ENCODE measurements at places on chromosomes 4 and X.

DNA sequence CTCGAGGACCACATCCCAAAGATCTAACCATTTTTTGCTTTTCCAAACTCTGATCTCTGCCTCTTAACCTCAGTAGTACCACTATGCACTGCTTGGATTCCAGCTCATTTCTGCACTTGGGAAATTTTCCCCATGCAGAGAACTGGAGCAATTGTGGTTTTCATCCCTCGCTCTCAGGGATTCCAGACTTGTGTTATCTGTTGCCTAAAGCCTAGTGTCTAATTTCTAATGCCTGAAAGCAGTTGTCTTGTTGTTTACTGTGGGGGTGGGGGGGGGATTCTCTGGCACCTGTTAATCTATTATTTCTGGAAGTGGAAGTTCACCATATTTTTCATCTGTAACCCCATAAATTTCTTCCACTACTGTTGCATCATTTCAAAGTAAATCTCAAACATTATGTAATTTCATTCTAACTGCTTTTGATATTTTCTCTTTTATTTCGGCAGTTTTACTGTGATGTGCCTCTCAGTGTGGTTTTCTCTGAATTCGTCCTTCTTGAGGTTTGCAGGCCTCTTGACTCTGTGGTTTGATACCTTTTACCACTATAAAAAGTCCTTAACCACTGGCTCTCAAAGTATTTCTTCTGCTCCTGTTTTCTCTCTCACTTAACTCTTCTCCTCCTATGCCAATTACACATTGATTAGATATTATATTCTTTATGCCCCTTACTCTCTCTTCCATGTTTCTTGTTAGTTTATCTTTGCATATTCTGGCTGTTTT lies 205.6 kb upstream of the EOLA2 start:
- DNase-seq = no peak

DNA sequence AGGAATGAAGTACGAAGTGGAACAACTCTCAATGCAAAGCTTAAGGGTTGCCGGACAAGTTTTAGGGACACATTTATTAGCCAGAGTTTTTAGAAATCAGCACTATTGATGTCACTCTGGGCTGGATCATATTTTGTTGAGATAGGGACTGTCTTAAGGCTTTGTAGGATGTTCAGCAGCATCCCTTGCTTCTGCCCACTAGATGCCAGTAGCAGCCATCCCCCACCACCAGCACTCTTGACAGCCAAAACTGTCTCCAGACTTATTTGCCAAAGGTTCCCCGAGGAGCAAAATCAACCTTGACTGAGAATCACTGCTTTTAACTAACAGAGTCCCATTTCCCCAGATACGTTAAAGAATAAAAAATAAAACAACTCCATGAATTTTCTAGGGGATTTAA lies 1497.3 kb downstream of the STIM2 start:
- no peak for DNase-seq

DNA sequence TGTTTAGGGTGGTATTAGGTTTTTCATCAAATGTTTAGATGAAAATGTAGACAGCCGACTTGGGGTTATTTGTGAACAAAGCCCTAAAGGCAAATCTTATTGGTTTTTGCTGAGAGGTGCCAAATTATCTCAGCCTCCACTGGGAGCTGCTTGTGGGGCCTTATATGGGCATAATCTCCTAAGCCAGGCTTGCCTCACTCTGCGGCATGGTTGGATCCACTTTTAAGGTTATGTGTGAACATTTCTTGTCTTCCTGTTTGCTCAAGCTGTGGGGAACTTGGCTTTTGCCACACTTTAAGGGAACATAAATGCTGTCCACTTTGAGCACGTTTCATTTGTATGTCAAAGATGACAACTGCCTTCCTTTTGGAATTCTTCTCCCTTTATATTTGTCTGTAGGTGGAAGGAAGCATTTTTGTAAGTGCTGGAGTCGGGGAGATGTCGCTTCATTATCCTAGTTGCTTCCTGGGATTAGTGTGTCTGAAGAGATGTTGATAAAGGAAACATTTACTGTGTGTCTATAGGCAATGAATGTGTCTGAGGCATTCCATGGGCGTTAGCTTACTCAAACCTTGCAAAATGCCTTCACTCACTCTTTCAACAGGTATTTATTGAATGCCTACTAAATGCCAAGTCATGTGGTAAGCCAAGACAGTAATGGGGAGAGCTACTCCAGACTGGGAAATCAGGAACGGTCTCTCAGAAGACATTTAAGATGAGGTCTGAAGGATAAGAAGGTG lies 78.3 kb downstream of the SLC9A6 start:
- no peak for DNase-seq

DNA sequence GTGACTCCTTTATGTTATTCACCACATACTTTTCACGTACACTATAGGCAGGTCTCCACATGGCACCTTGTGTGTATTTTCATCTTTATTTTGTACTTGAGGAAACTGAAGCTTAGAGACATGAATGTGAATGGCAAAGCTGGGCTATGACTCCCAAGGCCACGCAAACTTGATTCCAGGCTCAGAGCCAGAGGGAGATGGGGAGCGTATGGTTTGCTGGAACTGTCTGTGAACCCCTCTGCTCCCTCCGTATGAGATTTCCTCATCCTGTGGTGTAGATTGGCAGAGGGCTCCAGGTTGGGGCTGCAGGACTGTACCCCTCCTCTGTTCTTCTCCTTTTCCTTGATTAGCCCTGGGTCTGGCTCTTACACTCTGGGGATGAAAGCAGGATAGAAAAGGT lies 16.1 kb upstream of the STARD8 start:
- no peak for DNase-seq

- peak; percentile 4 for DNase-seq
These were observed 49.6 kb downstream of the MAP7D2 start for GRCh38 chrX:20066968-20067708.

DNA sequence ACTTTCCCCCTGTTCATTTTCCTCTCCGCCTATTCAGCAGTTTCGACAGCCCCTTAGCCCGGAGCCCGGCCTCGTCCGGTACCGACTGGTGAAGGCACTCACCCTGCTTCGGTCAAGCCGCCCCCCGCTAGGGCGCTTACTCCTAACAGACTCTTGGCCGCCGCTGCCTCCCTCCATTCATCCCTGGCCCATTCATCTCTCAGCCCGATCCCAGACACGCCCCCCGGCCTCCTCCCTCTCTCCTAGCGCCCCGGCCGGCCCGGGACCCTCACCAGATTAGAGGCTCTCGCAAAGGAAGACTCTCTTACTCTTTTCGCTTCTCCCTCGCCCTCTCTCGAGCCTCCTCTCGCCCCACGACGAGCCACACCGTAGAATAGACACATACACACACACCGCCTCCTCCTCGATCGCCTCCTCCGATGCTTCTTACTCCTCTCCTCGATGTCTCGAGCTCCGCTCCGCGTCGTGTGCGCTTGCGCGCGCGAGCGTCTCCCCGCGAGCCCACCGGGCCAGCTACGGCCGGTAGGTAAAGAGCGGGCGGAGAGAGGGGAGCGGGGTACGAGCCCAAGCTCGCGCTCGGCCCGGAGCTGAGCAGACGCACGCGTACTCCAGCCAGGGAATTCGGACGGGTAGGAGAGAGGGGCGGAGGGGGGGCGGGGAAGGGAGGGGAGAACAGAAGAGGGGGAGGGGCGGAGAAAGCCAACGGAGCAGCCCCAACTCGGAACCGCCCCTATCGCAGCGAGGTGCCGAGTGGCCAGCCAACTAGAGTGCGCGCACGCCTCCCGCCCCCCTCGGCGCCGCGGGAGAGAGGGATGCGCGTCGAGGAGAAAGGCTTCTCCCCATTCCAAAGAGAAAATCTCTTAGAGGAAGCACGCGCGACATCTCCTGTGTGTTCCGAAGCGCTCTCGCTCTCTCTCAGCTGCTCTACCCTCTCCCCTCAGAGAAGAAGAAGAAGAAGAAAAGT lies at the start of gene WNK3:
Gene WNK3, minus strand, starts transcription at position 633 of the 964 bp plus-strand sequence.
- DNase-seq = peak; percentile 75

GRCh38 chrX:109793191-109793590 lies 60.1 kb upstream of the ACSL4 start:
- DNase-seq = no peak

DNA sequence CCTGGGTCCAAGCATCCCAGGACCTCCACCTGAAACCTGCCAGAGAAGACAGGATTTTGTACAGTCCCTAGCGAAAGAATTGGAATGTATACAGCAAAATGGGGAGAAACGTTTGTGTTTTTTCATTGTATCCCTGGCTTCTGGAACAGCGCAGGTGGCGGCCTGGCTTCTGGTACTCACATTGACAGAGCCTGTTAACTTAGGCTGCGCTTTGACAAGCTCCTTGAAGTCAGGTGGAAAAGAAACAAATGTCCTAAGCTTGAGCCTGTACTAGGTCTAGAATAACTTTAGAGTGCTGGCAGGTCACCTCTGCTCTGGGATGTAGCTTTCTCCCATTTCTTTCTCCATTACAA lies 343.7 kb upstream of the KLF3 start:
- DNase-seq = no peak

DNA sequence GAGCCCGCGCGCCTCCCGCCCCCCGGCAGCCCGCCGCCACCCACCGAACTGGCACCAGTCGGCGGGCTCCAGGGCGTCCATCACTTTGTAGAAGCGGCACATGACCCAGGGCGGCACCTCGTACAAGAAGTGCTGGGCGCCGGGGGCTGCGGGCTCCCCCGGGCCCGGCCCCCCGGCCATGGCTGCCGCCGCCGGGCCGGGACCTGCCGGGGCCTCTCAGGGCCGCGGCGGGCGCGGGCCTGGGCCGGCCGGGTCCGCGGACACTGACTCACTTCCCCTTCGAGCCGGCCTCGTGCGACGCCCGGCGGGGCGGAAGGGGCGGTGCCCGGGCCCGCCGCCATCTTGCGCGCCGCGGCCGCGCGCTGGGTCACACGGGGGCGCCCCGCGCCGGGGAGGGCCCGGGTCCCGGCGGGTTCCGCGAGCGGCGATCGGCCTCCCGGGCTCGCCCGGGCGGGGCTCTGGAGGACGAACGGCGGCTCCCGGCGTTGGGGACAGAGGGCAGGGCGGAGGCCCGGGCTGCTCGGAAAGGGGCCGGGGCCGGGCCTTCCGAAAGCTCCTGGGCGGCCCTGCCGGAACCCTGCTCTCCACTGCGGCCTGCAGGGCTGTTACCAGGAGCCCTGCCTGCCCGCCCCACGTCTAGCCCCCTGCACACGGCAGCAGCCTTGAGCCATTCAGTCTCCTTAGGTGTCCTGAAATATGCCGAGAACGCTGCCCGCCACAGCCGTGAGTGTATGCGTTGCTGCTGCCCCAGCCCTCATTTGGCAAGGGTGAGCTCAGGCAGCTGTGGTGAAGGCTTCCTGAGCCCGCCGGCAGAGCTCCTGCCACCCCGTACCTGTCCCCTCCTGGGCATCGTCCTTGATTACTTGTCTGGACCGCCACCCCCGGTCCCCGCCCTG lies at the start of gene IRAK1:
Gene IRAK1, minus strand, starts transcription at position 270 of the 896 bp plus-strand sequence. Its CDS starts 90 bp downstream, at position 180.
- DNase-seq = peak; percentile 27

GRCh38 chrX:100871594-100872560 lies 2.3 kb downstream of the NOX1 start:
- DNase-seq = no peak

- no peak for DNase-seq
These were observed 42.4 kb downstream of the KDM6A start for GRCh38 chrX:44915361-44915868.

DNA sequence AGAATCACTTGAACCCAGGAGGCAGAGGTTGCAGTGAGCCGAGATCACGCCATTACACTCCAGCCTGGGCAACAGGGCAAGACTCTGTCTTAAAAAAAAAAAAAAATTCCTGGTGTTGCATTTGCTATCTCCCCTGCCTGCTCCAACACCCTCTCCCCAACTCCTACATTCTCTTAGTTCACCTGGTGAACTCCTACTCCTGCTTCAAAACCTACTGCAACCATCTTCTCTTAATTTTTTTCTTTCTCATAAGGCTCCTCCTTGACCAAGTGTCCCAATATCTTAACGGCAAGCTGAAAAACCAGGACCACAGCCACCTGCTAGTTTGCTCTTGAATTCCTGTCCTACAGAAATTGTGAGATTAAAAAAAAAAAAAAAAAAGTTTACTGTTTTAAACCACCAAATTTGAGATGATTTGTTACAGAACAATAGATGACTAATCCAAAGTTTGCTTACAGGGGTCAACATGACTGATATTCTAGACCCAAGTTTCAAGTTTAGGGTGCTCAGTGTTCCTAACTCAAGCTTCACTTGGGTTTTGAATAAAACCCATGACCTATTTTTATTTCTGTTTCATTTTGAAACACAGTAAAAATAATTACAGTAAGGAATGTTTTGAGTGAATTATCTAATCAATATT lies 13.1 kb upstream of the ANXA5 start:
- no peak for DNase-seq

GRCh38 chr4:54929459-54929858 lies 195.9 kb downstream of the KDR start:
- peak; percentile 60 for DNase-seq

DNA sequence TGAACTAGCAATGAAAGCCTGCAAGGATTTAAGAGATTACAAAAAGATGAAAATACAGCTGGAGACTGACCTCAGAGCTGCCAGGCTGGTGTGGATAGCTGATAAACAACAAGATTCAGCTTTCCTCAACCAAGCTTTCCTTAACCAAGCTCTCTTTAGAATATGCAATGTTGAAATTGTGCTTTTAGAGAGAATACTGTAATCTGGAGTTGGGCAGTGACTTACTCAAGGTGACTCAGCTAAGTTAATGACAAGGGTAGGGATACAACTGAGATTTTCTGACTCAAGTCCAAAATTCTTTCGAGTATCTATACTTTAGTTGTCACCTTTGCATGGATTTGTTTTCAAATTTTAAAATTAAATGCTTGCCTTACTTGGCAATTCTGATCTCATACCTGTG lies 98.0 kb downstream of the AMMECR1 start:
- no peak for DNase-seq

- peak; percentile 59 for DNase-seq
These were observed 44.7 kb downstream of the TMEM150C start for GRCh38 chr4:82517043-82517442.

DNA sequence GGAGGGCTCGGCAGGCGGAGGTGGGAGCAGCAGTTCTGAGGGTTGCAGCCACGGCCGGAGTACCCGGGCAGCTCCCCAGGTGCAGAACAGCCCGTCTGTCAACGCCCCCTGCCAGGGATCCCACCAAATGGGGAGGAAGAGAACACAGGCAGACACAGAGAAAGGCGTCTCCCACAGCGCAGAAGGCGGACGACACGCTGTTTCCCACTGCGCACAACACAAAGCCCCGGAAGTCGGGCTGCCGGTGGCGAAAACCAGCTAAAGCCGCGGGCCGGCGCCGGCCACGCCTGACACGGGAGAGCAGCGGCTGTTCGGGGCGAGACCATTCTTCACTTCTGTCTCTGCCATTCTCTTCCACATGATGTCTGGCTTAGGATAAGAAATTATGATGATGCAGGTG lies 31.6 kb downstream of the CTBP1 start:
- no peak for DNase-seq

DNA sequence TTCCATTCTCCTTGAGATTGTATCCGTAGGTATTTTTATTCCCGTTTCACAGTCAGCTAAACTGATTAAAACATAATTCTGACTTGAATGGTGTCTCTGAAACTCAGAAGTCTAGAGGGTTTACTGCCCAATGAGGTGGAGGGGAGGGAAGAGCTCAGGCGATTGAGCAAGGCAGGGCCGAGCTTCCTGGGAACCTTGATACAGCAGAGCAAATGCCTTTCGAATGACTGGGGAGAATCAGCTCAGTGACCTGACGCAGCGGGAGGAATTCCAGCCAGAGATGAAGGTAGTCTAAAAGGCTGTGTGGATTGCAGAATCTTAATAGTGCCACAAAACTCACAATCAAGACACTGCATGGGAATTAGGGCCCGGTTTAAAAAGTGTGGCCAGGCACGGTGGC lies 233.6 kb downstream of the EVC2 start:
- no peak for DNase-seq

Measured in NCI-H2029 (cell line).